ENCODE measurements at places on chromosomes 1 and 21.

DNA sequence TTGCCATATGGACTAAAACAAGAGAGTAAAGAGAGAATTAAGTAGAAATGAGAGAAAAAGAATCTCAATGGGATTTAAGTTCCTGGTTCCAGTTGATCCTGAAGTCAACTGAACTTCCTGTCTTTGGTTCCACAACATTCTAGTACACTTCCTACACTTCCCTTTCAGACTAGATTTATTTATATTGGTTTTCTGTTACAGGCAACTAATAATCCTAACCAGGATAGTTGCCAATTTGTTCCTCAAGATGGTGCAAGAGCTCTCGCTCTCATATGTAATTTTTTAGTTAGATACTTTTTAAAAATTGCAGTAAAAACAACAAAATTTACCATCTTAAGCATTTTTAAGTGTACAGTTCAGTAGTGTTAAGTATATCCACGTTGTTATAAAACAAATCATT lies 28.8 kb upstream of the TRIM45 start:
- DNase-seq, result no peak

GRCh38 chr1:221099747-221100595 lies 220.7 kb downstream of the HLX start:
- DNase-seq, result no peak

- DNase-seq, result no peak
Observed at GRCh38 chr1:237959838-237960237, 69.1 kb upstream of the ZP4 start.

DNA sequence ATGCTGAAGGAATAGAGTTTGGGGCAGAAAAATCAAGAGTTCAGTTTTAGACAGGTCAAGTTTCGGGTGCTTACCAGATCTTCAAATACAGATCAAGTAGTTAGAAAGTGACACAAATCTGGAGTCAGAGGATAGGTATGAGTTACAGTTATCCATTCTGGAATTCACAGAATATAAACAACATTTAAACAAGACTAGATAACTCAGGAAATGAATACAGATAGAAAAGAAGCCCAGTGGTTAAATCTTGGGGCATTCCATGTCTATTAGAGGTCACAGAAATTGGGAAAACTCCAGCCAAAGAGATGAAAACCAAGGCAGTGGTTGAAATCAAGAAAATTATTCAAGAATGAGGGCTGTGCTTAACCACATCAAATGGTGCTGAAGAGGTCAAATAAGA lies 187.0 kb upstream of the HP1BP3 start:
- no peak for DNase-seq

DNA sequence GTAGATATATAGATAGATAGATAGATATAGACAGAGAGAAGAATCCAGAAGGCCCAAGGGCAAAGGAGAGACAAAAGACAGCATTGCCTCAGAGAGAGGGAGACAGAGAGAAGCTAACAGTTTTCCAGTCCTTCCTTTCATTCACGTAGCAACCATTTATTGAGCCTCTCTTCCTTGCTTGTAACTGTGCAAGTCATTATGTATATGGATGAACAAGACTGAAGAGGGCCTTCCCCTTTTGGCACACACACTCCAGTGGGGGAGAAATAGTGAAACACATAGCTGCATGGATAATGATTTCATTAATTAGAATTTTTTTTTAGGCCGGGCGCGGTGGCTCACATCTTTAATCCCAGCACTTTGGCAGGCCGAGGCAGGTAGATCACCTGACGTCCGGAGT lies 74.8 kb upstream of the PUM1 start:
- DNase-seq, result no peak

GRCh38 chr1:226404063-226404903 lies 3.6 kb downstream of the PARP1 start:
- DNase-seq, result no peak

- no peak for DNase-seq
Observed at GRCh38 chr1:87212431-87213134, 116.1 kb upstream of the LMO4 start.

GRCh38 chr1:56845343-56845742 lies 9.3 kb upstream of the C8A start:
- no peak for DNase-seq

DNA sequence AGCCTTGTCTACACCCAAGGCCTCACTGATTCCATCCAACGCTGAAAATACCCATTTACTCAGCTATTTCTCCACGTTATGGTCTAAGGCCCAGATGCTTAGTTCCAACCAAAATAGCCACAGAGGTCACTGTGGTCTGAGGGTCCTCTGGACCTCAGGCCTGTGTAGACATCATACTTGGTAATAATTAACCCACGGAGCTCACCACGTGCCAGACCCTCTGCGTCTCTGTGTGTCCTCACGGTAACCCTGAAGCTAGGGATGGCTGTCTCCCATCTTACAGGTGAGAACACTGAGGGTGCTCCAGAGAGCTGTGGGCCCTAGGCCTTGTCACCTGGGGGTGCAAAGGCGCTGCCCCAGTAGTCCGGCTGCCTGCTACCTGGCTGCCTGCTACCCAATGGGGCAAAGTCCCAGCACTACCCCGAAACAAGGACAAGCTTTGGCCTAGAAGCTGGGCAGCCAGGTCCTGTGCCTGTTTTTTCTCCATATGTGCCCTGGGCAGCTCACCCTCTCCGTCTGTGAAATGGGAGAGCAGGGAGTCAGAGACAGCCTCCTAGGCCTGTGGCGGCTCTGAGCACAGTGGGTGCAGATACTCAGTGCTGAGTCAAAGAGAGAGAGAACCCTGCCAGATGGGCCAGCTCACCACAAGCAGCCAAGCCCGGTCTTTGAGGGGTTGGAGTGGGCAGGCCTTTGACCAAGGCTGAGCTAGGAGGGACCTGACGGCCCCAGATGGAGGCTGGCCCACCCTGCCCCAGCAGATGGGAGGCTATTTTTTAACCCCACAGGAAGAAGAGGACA lies 17.0 kb upstream of the RUNX3 start:
- no peak for DNase-seq

DNA sequence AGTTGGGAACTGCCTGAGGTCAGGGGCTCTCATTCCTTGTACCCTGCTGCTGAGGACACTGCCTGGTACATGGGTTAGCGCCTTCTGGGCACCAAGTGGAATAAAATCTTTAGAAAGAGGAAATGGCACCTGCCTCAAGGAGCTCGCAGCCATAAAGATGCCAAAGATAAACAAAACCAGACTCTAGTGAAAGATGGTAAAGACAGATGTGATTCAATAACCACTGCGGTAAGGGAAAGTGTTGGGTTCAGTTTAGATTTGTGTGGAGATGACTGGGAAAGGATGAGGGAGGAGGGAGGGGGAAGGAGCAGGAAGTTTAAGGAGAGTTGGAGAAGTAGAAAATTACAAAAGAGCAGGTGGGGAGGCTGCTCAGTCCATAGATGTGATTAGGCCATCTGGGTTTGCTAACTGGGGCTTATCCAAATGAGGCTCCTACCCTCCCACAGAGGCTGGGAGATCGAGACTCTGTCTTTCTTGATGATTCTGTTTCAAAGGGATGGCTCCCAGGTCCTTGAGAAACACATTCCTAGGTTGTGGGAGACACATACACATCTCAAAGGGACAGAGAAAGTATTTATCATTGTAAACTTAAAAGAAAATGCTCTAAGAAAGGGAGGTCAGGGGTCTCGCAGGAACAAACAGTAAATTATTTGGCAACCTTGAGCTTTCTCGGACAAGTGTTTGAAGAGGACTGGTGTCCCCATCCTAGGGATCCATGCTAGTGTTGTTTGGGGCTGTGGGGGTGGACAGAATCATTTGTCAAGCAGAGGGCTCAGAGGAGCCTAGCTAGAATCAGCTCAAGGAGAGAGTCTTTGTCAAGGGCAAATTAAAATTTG lies 65.7 kb upstream of the MORC3 start:
- DNase-seq, result no peak

DNA sequence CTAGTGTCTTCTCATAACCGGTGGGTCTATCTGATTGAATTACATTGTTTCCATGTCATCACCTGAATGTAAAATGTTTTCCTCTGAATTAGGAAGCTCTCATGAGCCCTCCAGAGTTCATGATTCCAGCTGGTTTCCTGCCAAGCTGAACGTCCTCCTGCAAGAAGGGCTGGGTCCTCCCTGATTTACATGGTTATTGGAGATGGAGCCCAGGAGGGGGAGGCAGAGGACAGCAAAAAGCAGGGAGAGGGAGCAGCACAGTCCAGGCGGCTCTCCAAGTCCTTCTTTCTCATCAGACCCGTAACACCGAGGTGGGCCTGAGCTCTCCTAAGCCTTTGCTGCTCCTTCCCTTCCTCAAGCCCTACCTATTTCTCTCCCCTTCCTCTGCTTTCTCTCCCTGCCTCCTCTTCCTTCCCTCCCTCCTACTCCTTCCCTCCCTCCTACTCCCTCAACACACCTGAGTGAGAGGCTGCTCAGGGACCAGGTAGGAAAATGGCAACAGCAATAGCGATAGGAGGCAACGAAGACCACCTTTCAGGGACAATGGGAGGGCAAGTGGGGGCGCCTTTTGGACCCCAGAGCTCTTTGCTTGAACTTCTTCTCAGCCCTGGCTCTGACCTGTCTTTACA lies 265.9 kb downstream of the PRDM2 start:
- DNase-seq, result no peak

DNA sequence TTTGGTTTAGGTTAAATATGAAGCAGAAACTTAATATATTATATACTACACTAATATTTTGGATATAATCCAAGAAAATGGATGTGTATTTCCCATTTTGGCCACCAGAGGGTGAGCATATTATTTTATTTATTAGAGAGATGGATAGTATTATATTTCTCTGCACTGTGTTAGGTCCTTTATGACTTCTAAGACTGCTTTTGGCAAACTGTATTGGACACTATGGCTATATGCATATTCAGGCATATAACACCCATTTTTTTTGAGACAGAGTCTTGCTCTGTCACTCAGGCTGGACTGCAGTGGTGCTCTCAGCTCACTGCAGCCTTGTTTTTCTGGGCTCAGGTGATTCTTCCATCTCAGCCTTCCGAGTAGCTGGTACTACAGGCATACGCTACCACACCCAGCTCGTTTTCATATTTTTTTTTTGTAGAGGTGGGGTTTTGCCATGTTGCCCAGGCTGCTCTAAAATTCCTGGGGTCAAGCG lies 17.8 kb upstream of the PGM1 start:
- no peak for DNase-seq

GRCh38 chr1:162219461-162219860 lies 150.0 kb downstream of the NOS1AP start:
- peak; percentile 82 for DNase-seq

DNA sequence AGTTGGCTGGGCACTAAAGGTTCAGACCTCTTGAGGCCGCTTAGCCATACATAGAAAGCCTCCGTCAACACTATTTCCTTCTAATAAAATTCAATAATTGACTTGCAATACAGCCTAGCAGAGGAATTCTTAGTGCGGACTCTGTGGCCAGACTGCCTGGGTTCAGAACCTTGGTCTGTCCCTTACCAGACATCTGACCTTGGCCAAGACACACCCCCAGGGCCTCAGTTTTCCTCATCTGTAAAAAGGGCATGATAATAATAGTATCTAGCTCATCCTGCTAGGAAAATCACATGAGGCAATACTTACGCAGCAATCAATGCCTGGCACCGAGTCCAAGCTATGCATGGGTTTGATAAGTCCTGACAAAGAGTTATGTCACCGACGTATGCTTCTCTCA lies 148.2 kb upstream of the SOD1 start:
- DNase-seq, result no peak

DNA sequence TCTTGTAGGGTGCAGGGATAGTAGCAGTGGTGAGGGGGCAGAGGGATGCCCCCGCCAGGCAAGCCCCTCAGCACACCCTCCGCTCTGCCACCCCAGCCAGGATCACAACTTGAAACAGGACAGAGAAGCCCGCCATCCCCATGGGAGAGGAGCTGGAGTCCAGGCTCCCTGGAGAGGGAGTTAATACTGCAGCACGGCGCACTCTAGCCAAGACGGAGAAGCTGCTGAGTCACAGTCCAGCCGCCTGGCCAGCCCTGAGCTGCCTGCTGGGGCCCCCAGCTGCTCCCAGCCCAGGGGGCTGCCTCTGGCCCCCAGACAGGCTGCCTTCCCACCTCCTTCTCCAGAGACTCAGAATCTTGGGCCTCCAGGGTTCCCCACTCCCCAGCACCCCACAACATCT lies 87.2 kb downstream of the SYT2 start:
- DNase-seq, result no peak

GRCh38 chr1:102241431-102242338 lies 245.0 kb upstream of the OLFM3 start:
- no peak for DNase-seq

GRCh38 chr1:166514067-166514466 lies 325.2 kb upstream of the POGK start:
- no peak for DNase-seq

DNA sequence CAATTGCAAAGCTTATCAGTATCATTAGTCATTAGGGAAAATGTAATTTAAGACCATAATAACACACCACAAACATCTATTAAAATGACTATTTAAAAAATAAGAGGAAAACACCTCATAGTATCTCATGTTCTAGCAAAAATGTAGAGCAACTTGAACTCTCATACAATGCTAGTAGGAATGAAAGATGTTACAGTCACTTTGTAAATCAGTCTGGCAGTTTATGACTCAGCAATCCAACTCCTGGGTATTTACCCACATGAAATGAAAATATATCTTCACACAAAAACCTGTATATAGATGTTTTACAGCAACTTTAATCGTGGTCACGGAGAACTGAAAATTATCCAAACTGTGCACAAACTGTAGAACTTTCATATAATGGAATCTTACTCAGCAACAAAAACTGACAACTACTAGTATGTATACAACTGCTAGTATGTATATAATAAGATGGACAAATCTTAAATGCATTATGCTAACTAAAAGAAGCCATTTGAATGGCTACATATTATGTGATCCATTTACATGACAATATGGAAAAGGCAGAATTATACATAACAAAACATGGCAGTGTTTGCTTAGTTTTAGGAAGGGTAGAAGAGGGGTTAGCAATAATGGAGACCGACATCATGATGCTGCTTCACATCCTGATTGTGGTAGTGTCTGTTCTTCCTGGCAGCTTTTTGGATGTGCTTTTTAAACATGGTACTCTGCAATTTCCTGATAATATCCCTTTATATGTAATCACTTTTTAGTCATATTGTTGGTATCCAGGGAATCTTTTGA lies 267.0 kb downstream of the KCTD3 start:
- DNase-seq, result no peak

DNA sequence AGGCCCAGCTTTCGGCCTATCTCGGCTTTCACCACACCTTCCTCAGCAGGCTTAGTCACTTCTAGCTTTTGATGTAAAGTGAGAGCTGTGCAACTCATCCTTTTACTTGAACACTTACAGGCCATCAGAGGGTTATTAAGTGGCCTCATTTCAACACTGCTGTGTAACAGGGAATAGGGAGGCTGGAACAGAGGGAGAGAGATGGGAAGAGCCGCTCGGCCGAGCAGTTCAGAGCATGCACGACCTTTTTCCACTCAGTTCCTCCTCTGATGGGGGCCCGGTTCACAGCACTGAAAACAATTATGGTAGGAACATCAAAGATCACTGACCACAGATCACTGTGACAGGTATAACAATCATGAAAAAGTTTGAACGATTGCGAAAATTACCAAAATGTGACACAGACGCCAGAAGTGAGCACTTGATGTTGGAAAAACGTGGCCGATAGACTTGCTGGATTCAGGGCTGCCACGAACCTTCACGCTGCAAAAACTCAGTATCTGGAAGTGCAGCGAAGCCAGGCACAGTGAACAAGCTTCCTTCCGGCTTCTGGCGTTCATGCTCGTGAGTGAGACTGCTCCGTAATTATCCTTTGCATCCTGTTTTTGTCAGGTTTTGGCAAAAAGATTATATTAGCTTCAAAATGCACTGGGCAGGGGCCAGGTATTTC lies 28.6 kb downstream of the AGPAT3 start:
- DNase-seq, result no peak

Data from NCI-H2081 treated with DMSO at 0.1 percent for 48 hours (cell line).